Chondrocyte (in vitro differentiated cells): ENCODE measurements at places on chromosomes 4 and X.

DNA sequence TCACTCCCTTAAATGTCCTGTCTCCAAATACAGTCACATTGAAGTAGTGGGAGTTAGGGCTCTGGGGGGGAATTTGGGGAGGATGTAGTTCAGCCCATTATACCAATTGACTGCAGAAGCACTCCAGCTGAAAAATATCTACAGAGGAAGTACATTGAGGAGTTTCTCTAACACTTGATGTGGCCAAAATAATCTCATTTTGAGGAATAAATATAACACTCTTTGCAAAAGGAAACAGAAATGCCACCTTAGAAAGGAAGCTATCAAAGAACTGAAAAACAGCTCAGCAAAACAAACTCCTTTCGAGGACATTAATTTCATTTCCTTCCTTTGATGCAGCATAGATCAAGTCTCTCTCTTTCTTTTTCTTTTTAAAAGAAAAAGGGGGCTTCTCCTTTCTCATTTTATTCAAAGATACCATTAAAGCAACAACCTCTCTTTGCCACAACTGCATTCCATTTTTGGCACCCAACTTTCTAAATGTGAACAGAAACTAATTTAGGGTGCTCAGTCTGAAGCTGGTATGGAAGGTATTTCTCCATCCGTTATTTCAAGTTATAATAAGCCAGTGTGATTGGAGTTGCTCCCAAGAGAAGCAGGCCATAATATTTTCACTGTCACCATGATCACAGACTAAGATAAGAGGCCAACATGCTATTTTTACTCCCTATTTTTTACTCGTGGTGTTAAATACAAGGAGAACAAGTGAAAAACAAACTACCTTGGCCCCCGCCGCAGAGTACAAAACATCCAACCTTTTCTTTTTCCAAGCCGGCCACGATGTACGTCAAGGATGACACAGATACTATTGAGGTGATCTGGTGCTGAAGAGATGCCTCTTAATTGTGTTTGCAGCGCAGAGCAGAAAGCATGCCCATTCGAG is 230.4 kb upstream of the GATB start:
- DNase-seq: no peak

DNA sequence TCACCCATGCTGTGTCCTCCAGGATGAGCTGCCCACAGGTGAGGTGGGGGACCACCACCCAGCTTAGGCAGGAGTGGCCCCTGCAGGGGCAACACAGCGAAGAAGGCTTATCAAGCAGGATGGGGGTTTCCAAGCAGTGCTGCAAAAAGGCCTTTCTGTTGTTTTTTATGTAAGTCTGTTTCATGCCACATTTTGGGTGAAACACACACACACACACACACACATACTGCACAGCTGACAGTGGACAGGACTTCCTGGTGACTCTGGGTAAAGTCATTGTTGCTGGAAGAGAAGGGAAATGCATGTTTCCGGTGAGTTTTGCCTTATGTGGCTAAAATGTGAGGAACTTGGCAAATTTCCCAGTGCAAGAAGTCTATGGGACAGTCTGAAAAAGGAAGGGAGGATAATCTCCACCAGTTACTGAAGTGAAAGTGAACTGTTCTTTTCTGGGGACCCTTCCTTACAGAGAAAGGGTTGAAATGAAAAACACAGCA is 119.2 kb downstream of the IRF2 start:
- DNase-seq: no peak

GRCh38 chr4:109179061-109179460 is 123.4 kb downstream of the COL25A1 start:
- no peak for DNase-seq

- no peak for DNase-seq
These were observed 29.3 kb upstream of the BOD1L1 start for GRCh38 chr4:13656569-13657405.

GRCh38 chr4:170476351-170476750 is 386.6 kb upstream of the AADAT start:
- DNase-seq: no peak

DNA sequence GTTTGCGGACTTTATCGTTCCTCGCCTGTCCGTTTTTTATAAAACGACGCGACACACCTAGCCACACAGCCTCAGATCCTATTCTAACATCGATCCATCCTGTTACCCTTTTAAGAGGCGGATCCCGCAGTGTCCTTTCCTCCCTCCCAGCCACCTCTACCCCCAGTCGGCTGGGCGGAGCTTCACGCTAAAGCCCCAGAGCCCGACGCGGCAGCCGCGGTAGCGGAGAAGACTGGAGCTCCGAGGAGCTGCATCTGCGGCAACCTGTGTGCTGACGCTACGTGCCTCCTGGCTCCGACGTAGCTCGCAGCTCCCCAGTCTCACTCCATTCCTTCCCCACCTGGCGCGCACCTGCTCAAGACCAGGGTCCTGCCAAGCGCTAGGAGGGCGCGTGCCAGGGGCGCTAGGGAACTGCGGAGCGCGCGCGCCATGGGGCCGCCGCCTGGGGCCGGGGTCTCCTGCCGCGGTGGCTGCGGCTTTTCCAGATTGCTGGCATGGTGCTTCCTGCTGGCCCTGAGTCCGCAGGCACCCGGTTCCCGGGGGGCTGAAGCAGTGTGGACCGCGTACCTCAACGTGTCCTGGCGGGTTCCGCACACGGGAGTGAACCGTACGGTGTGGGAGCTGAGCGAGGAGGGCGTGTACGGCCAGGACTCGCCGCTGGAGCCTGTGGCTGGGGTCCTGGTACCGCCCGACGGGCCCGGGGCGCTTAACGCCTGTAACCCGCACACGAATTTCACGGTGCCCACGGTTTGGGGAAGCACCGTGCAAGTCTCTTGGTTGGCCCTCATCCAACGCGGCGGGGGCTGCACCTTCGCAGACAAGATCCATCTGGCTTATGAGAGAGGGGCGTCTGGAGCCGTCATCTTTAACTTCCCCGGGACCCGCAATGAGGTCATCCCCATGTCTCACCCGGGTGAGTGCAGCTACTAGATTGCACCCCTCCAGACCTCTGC is at the start of gene RNF128:
Gene RNF128, plus strand, starts transcription at position 217 of the 953 bp plus-strand sequence. Its CDS starts 213 bp downstream, at position 430.
- DNase-seq: no peak

DNA sequence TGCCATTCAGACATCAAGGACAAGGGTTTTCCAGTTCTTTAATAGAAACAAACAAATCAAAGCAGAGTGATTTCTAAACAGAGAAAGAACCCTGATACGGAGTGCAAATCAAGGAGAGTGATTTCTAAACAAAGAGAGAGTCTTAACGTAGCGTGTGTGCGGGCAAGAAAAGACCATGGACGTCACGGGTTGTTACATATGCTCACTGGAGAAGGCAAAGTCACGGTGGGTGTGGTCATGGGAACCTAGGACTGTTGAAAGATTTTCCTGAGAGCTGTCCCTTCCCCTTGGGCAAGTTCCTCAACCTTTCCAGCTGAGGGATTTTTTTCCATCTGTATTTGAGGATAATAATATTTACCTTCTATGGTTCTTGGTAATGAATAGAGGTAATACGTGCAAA is 95.0 kb upstream of the SLC34A2 start:
- DNase-seq: no peak

- no peak for DNase-seq
These were observed 132.0 kb upstream of the HDX start for GRCh38 chrX:84634201-84634782.

DNA sequence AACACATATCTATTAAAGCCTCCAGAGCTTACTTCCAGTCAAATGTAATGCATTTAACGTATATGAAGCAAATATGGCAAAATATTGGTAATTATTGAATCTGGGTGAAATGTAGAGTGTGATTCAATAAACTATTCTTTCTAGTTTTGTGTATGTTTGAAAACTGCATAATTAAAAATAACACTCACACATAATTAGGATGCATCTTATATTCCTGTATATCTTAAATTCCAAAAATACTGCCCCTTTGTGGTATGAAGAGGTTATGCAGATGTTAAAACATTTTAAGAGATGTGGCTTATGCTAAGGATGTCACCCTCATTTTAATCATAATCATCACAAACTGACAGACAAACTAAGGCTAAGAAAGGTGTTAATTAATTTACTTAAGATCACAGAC is 182.9 kb downstream of the COX18 start:
- DNase-seq: no peak

DNA sequence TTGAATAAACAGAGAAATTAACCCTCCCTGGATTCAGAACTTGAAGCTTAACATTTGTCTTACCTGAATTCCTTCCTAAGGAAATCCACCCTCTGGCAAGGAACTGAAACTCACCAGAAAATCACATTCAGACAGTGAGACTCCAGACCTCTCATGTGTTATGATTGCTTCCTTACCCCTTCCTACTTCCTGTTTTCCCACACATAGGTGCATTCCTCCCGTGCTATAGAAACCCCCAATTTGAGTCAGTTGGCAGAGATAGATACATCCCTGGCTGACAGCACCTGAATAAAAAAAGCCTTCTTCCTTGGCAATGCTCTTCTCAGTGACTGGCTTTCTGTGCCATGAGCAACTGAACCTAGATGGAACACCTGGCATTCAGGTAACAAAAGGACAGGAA is 157.0 kb upstream of the SMIM31 start:
- no peak for DNase-seq

GRCh38 chr4:38294238-38294637 is 334.0 kb downstream of the PTTG2 start:
- DNase-seq: no peak

GRCh38 chrX:115260330-115260729 is 26.4 kb upstream of the LRCH2 start:
- no peak for DNase-seq

DNA sequence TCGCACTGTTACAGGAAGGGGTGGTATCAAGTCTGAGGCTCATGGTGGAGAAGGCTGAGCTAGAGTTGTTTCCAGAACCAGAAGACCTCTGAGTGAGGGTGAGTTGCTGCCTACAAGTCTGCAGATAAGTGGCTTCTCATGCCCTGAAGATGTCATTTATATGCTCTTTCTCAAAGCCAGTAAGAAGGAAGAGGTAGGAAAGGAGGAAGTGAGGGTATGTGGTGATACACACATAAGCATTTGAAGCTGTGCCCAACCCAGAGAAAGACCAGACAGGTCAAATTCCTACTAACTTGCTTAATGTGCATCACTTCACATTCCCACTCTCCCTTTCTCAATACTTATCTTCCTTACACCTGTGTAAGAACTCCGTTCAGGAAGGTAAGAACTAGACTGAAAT is at the start of gene PPBP:
Gene PPBP, minus strand, starts transcription at position 130 of the 400 bp plus-strand sequence. Its CDS starts 87 bp downstream, at position 43.
- DNase-seq: no peak

- DNase-seq: no peak
These were observed 119.2 kb upstream of the FAM241A start for GRCh38 chr4:112026058-112026457.

DNA sequence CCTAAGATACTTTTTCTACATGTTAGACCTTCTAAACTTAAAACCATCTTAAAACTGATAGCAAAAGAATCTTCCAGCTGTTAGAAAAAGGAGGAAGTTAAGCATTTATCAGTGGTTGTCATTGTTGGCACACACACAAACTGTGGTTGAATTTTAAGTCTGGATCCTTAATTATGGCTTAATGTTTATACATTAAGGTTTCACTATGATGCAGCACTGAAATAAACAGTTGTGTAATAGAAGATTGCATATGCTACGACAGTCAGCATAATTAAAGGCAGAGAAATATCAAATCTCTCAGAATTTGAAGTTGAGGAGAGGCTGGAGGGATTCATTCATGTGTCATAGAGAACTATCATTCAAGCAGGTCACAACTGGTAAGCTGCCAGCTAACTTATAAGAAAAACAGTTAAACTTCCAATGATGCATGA is 32.3 kb downstream of the ADGRA3 start:
- no peak for DNase-seq

DNA sequence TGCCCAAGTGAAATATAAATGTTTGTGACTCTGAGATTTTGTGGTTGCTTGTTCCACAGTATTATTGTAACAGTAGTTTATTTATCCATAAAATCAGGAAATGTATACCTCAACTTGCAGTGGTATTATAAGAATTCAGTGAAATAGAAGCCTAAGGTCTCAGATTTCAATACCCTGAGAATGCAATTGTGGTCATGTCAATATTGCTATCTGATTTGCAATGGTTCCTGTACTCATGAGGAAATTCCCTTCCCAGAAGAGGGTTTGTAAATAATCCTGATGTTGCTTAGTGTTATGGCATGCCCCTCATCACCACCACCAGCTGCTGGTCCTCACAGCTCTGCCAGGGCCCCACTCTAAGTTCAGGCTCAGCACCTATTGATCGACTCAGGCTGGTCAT is 67.8 kb downstream of the SLC34A2 start:
- DNase-seq: no peak

GRCh38 chr4:54433686-54434085 is 204.6 kb downstream of the PDGFRA start:
- DNase-seq: no peak

DNA sequence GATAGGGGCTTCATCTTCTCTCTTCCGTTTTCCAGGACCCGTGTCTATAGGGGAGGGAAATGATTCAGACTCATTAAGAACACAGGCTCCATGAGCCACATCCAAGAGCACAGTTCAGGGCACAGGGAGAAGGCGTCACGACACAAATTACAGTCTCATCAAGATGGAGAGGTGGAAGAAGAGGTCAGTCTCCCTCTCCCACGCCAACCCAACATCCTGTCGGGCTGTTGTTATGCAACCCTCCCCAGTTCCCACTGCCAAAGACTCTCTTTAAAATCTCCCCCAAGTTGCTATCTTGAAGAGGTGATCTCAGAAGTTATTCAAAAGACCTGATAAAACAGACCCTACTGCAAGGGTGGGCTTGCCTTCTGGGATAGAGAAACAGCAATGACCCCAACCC is 12.6 kb downstream of the ZMYM3 start:
- DNase-seq: no peak
